Suppressor macrophage treated with lipopolysaccharide for 1 hour (primary cell): ENCODE measurements at places on chromosomes 12 and 14.

DNA sequence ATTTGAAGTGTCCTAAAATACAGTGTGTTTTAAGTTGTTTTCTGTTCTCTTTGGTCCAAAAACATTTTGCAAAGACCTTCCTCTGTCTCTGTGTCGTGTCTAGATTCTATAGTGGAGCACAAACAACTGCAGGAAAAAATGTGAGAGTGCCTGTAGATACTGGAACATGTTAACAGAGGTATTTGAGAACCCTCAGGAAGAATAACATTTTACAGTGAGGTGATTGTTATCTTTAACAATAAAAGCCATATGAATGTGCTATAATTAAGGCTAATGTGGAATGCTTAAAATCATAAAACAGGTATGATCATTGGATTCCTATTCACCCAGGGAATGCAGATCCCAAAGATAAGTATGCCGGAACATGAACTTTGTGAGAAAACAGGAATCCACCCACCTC lies 98.0 kb downstream of the SAMD4A start:
- DNase-seq: no peak

- peak; percentile 40 for DNase-seq
Observed at GRCh38 chr14:58826845-58827686, 189.3 kb downstream of the DACT1 start.

DNA sequence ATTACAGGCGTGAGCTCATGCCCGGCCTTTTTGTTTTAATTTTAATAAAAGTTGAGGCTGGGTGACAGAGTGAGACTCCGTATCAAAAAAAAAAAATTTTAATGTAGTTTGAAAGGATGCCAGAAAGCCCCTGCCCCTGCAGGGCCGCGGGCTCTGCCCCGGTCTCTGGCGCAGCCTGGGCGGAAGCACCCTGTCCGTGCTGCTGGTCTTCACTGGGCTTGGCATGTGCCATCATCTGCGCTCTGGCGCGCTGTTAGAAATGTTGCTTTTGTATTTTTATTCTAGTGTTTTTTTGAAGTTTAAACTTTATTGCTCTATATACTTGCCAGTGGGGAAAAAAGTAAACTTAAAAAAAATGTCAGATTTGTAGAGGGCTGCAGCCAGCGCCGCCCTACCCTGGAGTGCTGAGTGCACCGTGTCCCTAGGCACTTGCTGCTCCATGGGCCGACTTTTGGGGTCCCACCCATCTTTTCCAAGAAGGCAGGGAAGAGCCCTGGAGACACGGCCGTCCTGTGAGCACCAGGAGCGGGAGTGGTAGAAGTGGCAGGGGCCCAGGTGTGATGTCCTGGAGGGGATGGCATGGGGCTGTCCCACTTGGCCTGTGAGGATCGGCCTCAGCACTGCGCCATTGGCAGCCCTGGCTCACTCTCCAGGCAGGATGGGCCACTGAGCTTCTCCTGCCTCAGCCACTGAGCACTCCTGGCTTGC lies 4.0 kb downstream of the MTA1 start:
- DNase-seq: no peak

GRCh38 chr12:70379846-70380245 lies 13.8 kb downstream of the KCNMB4 start:
- DNase-seq: no peak

DNA sequence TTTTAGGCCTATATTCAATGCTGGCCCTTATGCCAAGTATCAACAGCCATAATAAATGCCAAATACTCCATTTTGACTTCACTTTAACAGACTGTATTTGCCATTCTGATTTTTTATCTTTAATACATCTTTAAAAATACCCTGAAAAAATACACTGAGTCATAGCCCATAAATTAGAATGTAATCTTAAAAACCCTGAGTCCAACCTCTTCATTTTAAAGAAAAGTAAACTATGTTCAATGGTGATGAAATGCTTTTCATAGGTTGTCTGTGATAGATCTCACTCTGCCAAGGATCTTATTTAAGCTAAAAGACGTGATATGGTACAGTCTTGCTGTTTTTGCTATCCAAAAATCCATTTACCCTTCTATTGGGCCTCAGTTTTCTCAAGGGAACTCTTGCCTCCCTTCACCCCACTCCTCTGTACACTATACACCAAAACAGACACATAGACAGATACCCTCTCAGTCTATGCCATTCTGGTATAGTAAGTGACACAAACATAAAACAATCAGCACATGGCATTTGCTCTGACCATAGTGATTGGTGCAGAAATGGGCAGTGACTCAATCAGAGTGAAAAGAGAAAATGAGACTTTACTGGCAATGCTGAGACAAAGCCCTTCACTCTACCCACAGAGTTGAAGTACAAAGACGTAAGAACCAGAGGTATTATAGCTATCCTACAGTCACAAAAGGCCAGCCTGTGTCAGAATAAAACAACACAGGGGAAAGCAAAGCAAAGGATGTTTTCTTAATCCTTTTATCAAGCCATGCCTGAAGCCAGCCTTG lies 49.1 kb downstream of the BTG1 start:
- no peak for DNase-seq

- DNase-seq: peak; percentile 88
Observed at GRCh38 chr12:53219292-53219955, 12.4 kb upstream of the ITGB7 start.

DNA sequence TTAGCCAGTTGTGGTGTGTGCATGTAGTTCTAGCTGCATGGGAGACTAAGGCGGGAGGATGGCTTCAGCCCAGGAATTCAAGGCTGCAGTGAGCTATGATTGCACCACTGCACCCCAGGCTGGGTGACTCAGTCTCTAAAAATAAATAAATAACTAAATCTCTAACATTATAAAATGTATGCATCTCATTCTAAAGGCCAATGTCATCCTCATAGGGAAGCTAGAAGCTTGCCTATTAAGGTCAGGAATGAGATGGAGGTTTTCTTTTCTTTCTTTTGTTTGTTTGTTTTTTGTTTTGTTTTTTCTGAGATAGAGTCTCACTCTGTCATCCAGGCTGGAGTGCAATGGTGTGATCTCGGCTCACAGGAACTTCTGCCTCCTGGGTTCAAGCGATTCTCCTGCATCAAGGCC lies 48.8 kb upstream of the PAPLN start:
- peak; percentile 45 for DNase-seq

- peak; percentile 37 for DNase-seq
Observed at GRCh38 chr14:51157012-51157411, 62.1 kb upstream of the TRIM9 start.

- DNase-seq: no peak
Observed at GRCh38 chr12:117590386-117590785, 229.0 kb upstream of the NOS1 start.

DNA sequence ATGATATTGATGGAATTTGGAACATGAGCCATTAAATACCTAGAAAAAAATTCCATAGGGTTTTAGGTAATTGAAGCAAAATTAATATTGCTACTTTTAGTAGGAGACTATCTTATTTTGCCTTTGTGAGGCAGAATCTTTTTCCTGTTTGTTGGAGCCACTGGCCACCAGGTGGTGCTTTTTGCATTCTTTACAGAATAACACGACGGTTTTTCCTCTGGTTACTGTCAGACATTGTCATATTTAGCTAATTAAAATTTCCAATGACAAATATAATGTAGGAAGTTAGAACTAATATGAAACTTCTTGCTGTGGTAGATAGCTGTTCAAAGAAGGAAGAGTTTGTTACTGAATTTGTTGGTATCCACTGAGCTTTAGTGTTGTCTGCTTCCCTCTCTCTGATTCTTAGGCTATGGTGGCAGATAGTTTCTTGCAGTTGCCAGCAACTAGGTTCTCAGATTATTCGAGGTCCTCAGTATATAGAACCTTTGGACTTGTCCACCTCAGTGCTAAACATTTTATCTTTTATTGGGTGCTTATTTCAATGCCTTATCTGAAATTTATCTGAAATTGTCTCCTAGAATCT lies 25.7 kb downstream of the RAB21 start:
- peak; percentile 80 for DNase-seq

GRCh38 chr14:74963705-74964271 lies 8.4 kb upstream of the PGF start:
- DNase-seq: no peak

- no peak for DNase-seq
Observed at GRCh38 chr12:109734219-109735000, 20.8 kb downstream of the FAM222A start.

DNA sequence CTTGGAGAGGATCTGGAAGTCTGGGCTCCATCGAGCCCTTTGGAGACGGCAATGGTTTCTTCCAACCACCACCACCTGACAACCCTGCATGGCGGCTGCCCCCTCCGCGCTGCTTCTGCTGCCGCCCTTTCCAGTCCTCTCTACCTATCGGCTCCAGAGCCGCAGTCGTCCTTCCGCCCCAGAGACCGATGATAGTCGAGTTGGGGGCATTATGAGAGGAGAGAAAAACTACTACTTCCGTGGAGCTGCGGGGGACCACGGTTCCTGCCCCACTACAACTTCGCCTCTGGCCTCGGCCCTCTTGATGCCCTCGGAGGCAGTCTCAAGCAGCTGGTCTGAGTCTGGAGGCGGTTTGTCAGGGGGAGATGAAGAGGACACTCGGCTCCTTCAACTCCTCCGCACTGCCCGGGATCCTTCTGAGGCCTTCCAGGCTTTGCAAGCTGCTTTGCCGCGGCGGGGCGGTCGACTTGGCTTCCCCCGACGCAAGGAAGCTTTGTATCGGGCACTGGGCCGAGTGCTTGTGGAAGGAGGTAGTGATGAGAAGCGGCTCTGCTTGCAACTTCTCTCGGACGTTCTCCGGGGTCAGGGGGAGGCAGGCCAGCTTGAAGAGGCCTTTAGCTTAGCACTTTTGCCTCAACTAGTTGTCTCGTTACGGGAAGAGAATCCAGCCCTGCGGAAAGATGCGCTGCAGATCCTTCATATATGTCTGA lies 499 bp downstream of the TOGARAM1 start:
- DNase-seq: peak; percentile 26

- DNase-seq: no peak
Observed at GRCh38 chr14:63874223-63874622, 21.4 kb downstream of the SYNE2 start.

GRCh38 chr14:69684461-69685217 lies 73.2 kb downstream of the SUSD6 start:
- DNase-seq: peak; percentile 38

DNA sequence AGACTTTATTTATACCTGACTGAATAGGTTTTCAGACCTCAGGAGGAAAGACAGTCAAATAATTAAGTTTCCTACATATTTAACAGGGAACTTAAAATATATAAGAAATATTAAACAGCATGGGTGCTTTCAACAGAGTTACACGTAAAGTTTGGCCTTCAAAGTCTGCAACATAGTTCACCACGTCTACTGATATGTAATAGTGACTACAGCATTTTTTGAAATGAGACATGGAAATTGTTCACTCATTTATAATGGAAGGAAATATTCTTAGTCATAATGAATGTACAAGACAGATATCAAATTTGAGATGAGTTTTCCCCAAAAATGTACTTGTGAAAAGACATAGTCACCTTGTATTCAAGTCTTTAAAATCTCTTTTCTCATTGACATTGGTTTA lies 56.7 kb upstream of the KCNMB4 start:
- DNase-seq: no peak

GRCh38 chr12:81395431-81395830 lies 317.6 kb downstream of the ACSS3 start:
- DNase-seq: no peak

GRCh38 chr12:107200394-107200793 lies 107.0 kb upstream of the CRY1 start:
- DNase-seq: no peak

- no peak for DNase-seq
Observed at GRCh38 chr14:58160561-58160960, 8.5 kb upstream of the ARMH4 start.

- DNase-seq: no peak
Observed at GRCh38 chr14:51119411-51120051, 24.6 kb upstream of the TRIM9 start.

DNA sequence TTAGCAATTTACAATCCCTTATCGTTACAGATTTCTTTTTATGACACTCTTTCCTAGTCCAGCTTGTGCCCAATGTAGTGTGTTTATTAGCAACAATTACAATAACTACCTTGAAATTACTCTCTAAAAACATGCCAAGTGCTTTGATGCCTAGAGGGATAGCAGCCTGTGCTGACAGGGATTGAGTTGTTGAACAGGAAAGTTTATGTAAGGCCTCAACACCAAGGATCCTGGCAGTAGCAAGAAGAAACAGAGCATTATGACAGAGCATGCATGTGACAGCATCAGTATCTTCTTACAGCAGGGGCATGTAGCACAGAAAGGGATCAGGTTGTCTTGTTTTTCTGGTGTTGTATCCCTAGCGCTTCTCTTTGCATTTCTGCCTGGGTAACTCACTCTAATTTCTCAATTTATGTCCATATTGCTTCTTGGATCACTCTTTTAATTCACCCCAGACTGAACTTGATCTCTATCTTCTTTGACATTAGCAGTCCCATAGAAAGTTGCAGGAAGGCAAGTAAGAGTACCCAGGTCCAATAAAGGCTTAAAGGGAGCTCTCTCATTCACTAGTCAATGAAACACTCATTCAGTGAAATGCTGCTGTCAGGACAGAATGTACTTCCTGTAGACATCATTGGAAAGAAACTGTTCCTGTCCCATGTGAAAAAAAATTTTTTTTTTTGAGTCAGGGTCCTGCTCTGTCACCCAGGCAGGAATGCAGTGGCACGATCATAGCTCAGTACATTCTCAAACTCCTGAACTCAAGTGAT lies 220.0 kb upstream of the GRIP1 start:
- no peak for DNase-seq

- no peak for DNase-seq
Observed at GRCh38 chr12:47207829-47208248, 128.1 kb upstream of the AMIGO2 start.

DNA sequence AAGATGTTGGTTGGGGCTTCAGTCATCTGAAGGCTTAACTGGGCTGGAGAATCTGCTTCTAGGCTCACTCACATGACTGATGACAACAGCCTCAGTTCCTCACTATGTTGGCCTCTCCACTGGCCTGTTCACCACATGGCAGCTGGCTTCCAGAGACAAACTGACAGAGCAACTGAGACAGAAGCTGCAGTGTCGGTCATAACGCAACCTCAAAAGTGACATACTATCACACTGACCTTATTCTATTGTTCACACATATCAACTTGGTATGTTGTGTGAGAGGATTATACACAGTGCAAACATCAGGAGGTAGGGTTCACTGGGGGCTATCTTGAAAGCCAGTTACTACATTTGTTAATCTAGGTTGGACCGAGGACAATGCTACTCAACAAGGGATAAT lies 92.9 kb downstream of the PAWR start:
- peak; percentile 4 for DNase-seq
